ENCODE measurements at places on chromosomes 12 and 14. TPM values are rescaled to one million over a fixed set of nuclear protein-coding genes. Genes with fewer than 3 reads are reported as not detected.

SLC48A1 gene
- total RNA-seq, result 39.9 TPM

CPNE6 gene
- not detected for total RNA-seq

HSPB8 gene
- total RNA-seq, result 47.9 TPM

- DNase-seq, result no peak
These were observed 53.3 kb downstream of the BCAT1 start for GRCh38 chr12:24895612-24896011.

- DNase-seq, result no peak
These were observed 25.4 kb downstream of the NEK9 start for GRCh38 chr14:75101491-75101890.

OR10P1 gene
- not detected for total RNA-seq

DNA sequence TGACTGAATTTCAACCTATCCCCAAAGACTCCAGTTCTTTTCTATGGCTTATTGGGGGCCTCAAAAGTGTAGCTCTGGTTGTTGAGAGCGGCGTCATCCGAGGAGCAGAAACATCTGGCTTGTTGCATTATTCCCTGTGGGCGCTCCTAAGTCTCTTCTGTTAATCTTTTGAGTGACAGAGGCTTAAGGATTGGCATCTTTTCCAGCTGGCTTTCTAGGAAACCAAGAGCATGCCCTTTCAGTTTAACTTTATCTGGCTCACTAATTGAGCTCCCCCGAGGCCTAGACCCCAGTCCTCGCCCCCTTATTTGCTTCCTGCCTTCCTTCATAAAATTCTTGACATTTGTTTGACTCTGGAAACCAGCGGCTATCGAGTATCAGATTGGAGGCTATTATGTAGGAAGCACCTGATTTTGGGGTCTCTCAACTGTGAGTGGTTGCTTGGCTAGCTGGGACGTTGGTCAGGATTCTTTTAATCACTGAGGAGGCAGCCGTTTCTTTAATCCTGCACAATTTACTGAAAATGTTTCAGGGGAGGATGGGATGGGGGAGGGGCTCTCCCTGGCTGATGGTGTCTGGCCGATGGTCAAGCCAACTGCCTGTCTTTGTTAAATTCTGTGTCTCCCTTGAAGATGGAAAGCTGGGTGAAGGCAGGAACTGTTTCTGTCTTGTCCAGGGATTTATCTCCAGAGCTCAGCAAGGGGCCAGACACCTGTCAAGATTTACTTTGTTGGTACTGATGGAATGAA is 3.1 kb downstream of the SMOC1 start:
- no peak for DNase-seq

TAS2R13 gene
- 0.92 TPM for total RNA-seq

DNA sequence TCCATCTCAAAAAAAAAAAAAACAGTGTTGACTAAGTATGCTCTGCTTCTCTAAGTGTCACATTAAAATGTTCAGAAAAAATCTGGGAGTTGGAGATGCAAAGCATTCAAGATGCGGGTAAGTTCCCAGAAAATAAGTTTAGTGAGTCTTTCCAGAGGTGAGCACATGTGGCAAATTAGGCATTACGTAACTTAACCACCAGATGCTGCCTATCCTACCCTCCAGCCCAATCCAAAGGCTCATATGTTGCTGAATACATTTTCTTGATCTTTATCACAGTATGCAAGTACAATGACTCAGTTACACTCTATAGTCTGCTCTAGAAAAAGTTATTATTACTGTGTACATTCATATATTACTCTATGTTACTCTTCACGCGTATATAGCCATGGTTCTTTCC is 3.6 kb downstream of the SLC2A14 start:
- DNase-seq, result no peak

ENDOU gene
- total RNA-seq, result not detected

DNA sequence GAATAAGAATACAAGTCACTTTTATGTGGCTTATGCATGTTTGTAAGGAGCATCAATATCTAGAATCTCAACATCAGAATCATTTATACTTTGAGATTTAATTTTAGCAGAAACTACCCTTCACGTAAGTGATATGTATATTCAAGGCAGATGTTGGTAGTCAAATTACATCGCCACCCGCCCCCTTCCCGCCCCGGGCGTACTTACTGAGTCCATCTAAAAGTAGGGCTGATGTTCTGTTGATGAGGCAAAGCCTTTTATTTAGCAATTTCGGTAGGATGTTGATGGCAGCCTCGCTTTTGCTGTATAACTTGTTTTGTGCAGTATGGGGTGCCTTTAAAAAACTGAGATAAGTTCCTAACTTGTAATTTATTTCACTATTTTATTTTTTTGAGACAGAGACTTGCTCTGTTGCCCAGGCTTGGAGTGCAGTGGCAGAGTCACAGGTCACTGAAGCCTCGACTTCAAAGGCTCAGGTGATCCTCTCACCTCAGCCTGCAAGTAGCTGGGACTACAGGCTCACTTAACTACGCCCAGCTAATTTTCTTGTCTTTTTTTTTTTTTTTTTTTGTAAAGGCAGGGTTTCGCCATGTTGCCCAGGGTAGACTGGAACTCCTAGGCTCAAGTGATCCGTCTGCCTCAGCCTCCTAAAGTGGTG is 30.8 kb downstream of the KTN1 start:
- no peak for DNase-seq

GRCh38 chr12:52942066-52942900 is 6.6 kb upstream of the KRT18 start:
- DNase-seq, result no peak

DNA sequence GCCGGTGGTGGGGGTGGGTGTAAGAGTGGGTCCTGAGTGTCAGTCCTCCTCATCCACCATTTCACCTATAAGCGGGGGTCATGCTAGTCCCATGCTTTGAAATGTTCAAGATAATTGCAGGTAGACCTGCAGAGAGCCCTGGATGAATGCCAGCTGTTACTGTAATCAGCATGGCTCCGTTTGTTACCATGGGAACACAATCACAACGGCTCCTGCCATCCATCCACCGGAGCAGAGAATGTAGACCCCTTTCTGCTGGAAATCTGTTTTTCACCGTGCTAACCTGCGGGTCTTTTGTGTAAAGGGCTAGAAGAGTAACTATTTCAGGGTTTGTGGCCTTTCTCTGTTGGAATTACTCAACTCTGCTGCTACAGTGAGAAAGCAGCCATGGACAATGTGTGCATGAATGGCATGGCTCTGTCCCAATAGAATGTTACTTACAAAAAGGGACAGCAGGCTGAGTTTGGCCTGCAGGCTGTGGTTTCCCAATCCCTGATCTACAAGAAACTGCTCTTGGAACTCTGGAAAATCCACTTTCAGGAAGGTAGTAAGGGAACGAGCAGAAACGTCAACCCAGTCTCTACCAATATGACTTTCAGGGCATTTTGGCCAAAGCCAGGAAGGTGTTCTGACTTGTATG is 36.1 kb downstream of the KCTD10 start:
- no peak for DNase-seq

PLA2G1B gene
- total RNA-seq, result 42.2 TPM

ADAMTS20 gene
- total RNA-seq, result not detected

TM7SF3 gene
- total RNA-seq, result 70.9 TPM

- no peak for DNase-seq
These were observed 114.8 kb upstream of the SFSWAP start for GRCh38 chr12:131596115-131596514.

OTOGL gene
- total RNA-seq, result 0.32 TPM

- no peak for DNase-seq
These were observed 275.9 kb downstream of the TMEM132C start for GRCh38 chr12:128542844-128543243.

CLECL1 gene
- 1.7 TPM for total RNA-seq

DNA sequence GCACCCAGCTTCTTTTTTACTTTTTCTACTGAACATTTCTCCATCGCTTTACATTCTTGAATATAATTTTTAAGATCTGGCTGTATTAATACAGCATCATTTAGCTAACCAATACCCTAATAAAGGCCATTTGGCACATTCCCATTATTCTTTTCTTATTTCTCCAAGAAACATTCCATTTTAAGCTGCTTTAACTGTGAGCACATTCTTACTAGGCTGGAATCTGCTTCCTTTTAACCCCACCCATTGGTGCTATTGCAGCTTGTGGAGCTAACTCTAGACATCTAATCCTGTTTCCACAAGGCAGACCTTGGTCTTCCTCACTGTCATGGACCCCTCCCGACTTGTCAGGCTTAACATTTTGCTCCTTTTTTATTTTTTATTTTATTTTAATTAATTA is 15.2 kb downstream of the CALM1 start:
- DNase-seq, result no peak

MYO1H gene
- total RNA-seq, result 0.30 TPM

GRCh38 chr12:32615441-32615840 is 63.7 kb upstream of the DNM1L start:
- no peak for DNase-seq

GRCh38 chr14:47276931-47277330 is 398.5 kb downstream of the MDGA2 start:
- no peak for DNase-seq

DNA sequence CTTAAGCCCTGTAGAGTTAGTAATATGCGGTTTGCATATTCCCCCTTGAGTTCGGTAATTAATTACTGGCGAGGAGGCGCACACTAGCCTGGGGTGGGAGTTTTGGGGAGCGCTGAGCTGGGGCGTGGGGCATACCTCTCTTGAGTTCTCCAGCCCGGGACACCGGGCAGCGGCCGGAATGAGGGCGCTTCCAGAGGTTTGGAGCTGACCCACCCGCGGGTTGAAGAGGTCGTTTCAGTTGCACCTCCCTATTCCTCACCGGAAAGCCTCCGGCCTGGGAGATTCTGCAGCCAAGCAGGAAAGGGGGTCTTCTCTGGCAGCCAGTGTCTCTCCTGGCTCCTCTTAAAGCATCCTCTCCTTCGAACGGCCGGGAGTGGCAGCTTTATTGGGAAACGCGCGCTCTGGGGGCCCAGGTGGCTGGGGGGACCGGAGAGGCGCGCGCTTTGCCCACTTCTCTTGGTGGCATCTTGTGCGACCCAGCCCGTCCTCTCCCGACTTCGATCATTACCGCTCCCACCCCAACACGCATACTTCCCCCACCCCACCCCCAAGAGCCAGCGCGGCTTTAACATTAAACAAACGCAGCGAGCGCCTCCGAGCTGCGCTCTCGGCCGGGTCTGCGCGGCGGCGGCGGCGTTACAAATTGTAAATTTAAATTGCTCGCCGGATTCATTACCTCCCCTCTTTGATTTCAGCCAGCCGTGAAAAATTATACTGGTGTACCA is 3.9 kb upstream of the LHX5 start:
- no peak for DNase-seq

GRCh38 chr14:71720978-71721624 is 211.1 kb upstream of the RGS6 start:
- DNase-seq, result no peak

All from lower lobe of right lung (tissue), 2 donors.